ENCODE measurements at places on chromosomes 4 and X.

DNA sequence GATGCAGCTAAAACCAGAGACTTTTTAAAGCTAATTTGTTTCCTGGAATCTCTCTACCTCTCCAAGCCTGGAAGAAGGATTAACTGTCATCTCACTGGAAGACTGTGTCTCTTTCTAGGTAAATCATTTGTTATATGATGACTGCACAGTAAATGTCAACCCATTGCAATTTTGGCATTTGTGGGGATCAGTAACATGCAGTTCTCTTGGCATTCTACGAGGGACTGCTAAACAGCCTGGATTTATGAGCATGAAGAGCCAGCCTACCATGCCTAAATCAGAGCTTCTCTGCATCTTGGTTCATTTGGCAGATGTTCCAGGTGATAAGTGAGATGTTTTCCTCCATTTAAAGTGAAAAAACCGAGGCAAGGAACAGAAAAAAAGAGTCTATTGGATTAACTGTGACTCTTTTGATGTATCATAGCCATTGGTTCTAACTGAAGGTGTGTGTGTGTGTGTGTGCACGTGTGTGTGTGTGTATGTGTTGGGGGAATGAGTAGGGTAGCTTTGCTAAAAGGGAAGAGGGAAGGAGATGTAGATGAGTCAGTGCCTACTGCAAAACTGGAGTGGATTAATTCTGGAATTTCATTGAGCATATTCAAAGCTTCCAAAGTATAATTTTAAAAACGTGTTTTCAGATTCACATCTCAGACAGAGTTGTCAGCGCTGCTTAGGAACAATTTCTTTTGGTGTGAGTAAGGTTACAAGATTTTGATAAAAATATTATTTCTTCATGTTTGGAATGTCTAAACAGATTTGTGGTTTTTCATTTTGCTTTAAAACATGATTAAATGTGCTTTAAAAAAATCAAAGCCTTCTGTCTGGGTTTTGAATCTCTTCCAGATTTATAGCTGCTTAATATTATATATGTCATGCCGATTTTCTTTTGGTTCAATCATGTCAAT, 123.2 kb upstream of the LNX1 start:
- DNase-seq, result no peak

GRCh38 chr4:26311633-26312032, 9.2 kb upstream of the RBPJ start:
- DNase-seq, result no peak

DNA sequence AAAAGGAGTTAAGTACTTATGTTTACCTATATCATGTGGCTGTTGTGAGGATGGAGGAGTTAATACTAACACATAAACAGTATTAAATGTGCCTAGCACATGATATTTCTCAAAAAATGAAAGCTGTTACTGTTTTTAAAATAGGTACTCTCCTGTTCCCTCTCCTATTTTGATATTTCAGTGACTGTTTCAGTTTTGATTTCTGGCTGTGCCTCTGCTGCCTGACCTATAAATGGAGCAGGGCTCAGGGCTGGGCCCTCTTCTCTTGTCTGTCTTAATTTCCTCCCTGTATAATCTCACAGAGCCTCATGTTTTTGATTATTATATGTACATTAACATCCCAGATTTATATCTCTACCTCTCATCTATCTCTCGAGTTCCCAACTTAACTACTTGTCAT, 93.3 kb downstream of the UGT8 start:
- DNase-seq, result no peak

- DNase-seq, result no peak
These were observed 1.8 kb downstream of the SLC30A9 start for GRCh38 chr4:41991916-41992767.

- DNase-seq, result no peak
These were observed 294.9 kb upstream of the PRPS2 start for GRCh38 chrX:12496343-12496742.

DNA sequence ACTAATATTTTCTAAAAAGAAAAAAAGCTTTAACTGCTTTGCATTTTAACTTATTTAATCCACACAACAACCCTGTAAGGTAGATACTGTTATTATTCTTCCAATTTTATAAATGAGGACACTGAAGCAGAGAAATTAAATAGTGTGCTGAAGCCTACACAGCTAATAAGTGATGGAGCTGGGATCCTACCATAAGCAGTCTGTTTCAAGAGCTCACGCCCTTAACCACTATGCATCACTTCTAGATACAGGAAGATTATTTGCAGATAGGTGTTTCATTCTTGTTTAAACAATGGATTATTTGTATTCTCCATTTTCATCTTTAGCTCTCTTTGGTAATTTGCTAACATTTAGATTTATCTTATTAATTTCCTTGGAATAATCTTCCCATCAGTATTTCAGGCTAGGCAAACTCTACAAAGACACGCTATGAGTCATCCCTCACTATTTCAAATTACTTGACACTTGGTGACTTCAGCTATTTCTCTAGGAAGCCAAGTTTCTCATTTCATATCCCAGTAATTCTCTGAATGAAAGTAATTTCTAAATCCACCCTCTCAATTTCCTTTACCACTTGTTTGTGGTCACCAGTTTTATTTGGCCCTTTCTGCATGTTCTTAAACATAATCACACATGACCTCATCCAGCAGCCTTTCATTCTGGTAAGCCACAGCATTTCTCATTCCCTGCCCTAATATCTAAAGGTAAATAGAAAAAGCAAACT, 67.3 kb downstream of the ASB9 start:
- no peak for DNase-seq

DNA sequence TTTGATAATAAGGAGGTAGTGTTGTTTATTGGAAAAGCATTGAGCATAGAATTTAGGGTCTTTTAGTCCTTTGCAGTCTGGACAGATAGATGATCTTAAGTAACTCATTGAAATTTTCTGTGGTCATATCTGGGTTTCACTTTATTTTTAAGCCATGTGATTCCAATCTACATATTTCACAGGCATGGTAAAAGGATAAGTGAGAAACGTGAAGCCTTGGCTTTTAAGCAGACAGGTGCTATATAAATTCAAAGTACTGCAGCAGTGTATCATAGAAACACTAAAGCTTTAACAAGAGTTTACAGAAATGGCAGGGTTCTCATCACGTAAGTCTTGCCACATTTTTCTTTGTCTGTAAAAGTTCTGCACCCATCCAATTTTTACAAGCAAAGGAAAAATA, 4.9 kb downstream of the PLS3 start:
- no peak for DNase-seq

GRCh38 chr4:67809502-67809901, 55.3 kb upstream of the GNRHR start:
- DNase-seq, result peak; percentile 53

Measured in NCI-H524 treated with DMSO at 0.1 percent for 48 hours (cell line).